Right lung (tissue), 10 donors: ENCODE measurements at places on chromosomes 4 and X.

DNA sequence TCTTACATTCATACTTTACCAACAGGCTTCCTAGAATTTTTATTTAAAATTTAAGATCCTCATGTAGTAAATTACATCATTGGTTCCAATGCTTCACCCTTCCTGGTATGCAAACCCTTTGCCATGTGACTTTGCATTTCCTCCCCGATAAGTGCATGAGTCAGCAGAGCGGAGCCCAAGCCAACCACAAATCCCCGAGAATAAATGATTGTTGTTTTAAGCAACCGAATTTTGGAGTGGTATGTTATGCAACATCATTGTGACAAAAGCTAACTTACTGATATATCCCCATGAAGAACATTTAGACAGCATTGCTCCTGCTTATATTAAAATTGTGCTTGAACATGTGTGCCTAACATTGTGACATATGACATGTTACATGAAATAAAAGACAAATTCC, 199.4 kb upstream of the DDX53 start:
- no peak for DNase-seq

DNA sequence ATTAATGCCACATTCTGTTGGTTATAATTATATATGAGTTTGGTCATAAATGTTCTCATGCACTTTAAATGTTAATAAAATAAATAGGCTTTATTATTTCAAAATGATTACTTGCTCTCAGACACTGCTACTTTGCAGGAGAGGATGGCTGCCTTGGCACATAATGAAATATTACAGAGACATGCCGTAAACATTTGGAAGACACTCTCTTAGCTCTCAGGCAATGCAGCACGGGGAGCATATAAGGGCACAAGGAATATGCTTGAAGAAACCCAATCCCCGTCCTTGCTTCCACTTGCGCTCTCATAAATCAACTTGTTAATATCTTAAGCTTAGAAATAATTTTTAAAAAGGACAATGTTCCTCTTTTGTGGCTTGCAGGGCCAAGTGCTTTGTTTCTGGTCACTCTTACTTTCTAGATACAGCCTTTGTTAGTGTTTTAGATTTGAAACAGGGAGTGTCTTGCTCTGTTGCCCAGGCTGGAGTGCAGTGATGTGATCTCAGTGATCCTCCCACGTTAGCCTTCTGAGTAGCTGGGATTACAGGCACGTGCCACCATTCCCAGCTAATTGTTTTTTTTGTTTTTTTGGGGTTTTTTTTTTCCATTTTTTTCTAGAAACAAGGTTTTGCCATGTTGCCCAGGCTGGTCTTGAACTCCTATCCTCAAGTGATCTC, 445.0 kb downstream of the SPRY1 start:
- DNase-seq, result no peak

GRCh38 chr4:8538076-8538702, 42.0 kb upstream of the GPR78 start:
- no peak for DNase-seq

GRCh38 chr4:124065936-124066335, 646.6 kb downstream of the ANKRD50 start:
- DNase-seq, result no peak

GRCh38 chrX:72685810-72686456, 28.2 kb downstream of the PHKA1 start:
- DNase-seq, result no peak

- no peak for DNase-seq
These were observed 40.5 kb downstream of the CLDN34 start for GRCh38 chrX:10007621-10008020.

- DNase-seq, result peak; percentile 88
These were observed 160.3 kb downstream of the OR13H1 start for GRCh38 chrX:131704136-131704695.

DNA sequence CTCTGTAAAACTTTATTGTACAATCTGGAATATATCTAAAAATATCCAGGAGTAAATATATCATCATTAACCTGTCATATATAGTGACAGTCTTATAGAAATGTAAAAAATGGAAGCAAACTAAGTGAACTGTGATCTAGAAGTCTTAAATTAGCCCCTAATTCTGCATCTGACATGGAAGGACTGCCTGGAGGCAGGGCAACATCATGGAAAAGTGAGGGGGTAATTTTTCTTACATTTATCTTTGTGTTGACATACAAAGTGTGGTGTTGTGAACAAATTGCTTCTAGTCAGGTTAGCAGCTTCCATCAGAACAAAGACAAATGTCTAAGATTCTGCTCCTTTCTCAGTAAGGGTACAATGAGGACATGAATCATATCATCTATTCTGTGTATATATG, 186.3 kb downstream of the C4orf33 start:
- DNase-seq, result no peak

GRCh38 chr4:5615496-5616075, 92.8 kb downstream of the EVC2 start:
- DNase-seq, result no peak

DNA sequence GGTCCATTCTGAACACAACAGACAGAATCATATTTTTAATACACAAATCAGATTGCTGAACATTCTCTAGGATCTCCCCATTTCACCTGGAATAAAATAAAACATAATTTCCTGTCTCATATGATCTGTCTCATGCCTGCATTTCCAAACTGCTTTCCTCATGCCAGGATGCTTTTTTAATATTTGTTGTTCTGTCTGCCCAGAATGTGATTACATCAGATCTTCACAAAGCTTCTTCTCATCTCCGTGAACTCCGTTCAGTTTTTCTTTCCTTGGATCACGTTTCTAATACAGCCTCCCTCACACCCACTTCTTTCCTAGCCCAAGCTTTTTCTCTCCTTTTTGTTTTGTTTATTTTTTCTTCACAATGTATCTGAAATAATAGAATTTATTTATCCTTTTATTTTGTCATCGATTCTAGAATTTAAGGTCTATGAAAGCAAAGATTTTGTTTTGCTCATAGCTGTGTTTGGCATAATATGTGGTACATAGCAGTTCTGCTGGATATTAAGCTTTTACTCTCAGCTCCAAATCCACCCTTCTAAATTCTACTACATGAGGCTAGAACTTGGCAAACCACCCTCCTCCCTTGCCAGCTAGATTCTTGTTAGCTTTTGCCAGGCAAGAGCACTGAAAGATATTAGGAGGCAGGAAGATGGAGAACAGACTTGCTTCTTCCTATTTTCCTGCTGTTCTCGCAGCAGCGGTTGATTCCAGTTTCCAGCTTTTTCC, 165.5 kb upstream of the SLIT2 start:
- no peak for DNase-seq

GRCh38 chr4:142352712-142353111, 493.4 kb downstream of the INPP4B start:
- DNase-seq, result no peak

DNA sequence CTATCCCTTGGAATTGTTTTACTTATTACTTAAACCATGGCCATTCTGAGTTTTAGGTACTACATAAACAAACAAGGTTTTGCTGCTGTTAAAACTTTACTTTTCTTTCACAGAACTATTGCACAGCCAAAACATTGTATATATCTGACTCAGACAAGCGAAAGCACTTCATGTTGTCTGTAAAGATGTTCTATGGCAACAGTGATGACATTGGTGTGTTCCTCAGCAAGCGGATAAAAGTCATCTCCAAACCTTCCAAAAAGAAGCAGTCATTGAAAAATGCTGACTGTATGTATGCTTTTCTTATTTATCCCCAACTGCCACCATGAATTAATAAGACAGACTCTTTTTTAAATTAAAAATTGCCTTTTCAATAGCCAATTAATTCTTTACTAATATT, 69.8 kb downstream of the CCKAR start:
- DNase-seq, result no peak

DNA sequence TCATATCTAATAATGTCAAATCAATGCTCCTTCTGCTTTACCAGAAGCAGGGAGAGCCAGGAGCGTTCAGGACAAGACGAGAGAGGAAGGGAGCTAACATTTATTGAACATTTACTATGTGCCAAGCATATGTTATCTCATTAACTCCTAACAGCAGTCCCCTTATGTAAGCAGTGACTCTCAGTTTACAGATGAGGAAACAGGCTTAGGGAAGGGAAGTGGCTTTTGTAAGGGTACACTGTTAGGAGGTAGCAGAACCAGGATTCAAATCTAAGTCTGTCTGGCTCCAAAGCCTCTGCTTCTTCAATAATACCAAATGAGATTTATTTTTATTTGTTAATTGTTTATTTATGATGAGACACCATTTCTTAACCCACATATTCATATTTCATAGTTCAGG, 2.6 kb upstream of the STARD8 start:
- DNase-seq, result no peak

DNA sequence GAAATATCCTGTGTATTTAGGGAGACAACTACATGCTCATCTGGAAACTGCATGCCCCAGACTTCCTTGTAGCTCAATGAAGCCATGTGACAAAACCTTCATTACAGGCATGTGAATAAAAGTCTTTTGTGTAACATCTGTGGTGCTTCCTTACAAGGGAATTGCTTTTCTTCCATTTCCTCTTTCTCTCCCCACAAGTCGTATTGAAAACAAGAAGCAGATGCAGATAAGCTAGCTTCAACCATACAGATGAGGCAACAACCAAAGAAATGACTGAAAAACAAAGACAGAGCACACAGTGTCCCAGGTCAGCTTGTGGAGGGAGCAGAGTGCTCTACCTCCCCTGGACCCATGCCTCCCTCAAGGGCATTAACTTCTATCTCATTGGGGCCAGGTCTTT, 115.8 kb upstream of the INPP4B start:
- DNase-seq, result no peak

DNA sequence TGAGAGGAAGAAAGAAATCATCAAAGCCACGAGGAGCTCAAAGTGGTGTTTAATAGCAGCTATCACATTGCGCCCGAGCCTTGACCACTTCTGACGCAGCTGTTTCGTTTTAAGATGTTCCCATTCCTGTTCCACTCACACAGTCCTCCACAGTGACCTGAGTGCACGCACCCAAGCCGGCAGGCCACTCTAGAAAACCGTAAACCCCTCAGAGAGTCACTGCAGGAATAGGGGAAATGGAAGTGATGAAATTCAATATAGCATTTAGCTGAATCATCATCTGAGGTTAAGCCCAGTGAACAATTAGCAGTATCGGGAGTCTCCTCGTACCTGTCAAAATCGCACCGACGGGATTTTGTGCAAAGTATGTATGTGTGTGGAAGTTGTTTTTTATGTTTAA, 17.9 kb upstream of the HAND2 start:
- DNase-seq, result no peak

DNA sequence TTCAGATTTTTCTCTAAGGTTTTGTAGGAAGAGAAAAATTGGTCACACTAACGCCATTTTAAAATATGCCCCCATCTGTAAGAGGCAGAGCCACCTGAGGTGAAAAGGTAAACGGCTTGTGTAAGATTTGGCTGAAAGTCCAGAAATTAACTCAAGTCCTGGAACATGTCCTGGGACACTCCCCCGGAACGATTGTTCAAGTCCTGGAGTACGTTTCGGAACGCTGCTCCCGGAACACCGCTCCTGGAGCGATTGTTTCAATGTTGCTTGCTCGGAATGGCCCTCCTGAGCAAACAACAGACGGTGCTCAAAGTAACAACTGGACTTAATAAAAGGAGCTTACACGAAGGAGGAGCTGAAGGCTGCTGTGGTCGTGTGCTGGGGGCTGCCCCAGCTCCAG, 796.5 kb upstream of the SLIT2 start:
- no peak for DNase-seq

- DNase-seq, result no peak
These were observed 3.1 kb upstream of the GPR78 start for GRCh38 chr4:8577046-8577445.

GRCh38 chr4:78923464-78924312, 15.6 kb downstream of the PAQR3 start:
- DNase-seq, result no peak

GRCh38 chr4:69896530-69897116, 34.2 kb upstream of the CSN1S1 start:
- DNase-seq, result peak; percentile 14

DNA sequence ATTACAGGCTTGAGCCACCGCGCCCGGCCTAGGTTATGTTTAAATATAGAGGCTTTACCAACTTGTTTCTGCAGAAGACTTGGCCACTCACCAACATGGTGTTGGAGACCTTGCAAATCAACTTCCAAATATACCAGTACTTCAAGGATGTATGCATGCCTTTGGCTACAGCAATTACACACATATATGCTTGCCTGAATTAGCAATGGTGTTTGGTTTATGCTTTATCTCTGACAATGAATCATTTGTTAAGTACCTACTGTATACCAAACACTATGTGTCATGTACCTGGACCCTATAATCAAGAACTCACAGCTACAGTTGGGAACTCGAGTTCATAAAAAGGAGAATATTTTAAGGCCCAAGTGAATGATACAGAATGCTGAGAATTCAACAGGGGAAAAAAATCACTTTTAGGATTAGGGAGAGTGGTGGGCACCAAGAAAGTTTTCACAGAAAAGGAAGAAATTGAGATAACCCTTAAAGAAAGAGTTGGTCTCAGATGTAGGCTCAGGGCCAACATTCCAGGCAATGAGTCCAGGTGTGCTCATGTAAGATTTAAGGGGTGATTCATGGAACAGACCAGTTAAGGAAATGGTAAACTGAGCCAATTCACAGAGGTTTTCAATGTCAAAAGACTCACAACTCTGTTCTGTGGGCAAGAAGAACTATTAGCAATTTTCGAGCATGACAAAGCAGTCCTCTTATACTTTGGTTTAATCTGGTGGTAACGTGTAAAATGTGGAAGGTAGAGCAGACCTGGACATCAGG, 98.9 kb downstream of the BCOR start:
- DNase-seq, result no peak

DNA sequence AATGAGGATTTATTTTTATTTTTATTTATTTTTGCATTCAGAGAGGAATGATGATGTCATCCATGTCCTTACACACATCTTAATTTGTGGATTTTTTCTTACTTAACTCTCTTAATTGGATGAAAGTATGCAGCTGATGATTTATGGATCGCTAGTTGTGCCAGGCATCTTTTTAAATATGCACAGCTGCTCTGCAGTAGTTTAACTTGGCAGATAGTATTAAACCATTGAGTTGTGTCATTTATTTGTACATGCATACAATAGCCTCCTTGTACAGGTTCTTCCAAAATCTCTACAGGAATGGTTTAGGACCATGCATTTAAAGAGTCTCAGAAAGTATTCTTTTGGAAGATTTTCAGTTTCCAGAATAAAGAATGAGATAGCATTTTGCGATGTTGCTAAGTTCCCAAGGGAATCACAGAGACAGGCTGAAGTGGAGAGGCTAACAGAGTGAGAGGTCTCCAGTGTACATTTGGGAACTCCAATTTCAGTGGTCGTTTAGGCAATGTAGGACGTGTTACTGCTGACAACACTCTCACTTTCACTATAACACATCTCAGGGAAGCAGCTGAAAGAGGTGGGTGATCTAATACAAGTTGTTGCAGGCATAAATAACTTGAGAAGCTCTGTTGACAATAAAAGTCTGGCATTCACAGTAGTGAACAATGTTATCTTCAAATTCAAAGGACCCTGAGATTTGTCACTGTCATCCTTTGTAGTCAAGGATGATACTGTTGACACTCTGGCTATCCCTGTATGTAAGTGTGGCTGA, 49.9 kb upstream of the SCRG1 start:
- DNase-seq, result peak; percentile 0
